ENCODE measurements at places on chromosomes 7 and 10. TPM values are rescaled to one million over a fixed set of nuclear protein-coding genes. Genes with fewer than 3 reads are reported as not detected.

PAPOLB gene
- total RNA-seq: 0.24 TPM

SPDYE9 gene
- not detected for total RNA-seq

CHN2 gene
- total RNA-seq: 11.6 TPM

ST8SIA6 gene
- total RNA-seq: 3.1 TPM

BMPR1A gene
- 75.8 TPM for total RNA-seq

CDC14C gene
- not detected for total RNA-seq

MOGAT3 gene
- total RNA-seq: not detected

NUDT13 gene
- 2.1 TPM for total RNA-seq

- no peak for DNase-seq
Measured at GRCh38 chr7:105810556-105810955, 65.8 kb downstream of the ATXN7L1 start.

DNA sequence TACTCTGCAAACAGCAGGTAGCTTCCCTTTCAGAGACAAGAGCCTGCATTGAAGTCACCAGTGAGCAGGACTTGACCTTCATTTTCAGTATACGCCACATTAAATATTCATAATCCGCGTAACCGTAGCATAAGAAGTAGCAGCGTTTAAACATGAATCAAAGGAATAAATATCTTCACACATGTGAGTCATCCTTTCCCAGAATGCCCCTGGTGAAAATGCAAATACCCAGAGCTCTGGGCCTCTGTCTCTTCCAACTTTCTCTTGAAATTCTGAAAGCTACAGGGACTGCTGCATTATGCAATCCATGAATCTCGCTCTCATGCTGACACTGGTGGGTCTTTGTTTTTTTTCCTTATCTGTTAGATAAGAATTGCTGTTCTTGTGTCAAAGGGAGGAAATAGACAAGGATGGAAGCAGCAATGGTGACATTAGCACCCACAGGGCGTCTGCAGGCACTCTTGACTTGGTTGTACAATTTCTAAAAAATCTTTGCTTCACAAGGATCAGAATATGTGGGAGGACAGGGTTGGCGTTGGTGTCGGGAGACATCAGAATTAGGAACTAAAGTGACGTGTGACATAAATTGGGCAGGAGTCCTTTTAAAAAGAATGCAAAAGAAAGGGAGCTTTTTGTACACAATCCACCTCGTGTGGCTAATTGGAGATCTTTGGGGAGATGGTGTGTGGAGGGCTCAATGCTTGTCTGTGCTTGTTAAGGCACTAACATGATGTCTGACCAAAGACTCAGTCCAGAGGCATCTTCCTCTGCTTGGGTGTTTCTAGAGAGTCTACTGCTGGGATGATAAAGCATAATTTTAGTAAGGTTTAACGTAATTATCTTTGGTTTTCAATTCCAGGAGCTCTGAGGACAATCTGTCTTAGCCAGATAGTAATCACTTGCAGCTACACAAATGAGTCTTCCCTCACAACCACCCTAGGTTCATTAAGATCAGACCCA, 390.3 kb downstream of the KCNMA1 start:
- no peak for DNase-seq

DNA sequence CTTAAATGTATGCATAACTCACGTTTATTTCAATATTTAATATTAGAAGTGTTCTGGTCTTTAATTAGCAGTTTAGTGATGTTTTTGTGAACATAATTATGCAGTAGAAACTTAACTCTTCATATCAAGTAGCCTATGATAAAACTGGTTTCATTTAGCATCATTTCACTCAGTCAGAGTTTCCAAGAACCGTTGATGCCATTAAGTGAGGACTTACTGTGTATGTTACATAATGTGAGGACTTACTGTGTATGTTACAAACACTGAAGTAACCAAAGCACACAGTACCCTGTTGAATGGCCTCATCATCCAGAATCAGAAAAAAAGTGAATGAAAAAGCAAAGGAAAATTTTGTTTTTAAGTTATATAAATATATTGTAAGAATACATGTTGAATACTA, 32.9 kb upstream of the PBLD start:
- DNase-seq: no peak

DNA sequence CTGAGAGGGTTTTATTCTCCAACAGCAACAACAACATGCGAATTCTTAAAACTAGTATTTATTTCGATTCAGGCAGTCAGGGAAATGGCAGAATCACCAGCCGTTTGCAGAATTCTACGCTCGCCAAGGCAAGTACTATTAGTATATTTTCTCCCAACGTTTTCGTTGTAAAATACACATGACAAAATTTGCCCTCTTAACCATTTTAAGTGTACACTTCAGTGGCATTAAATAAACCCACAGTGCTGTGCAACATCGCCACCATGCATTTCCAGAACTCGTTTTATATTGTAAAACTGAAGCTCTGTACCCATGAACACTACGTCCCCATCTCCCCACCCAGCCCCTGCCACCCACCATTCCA, 10.8 kb downstream of the EN2 start:
- no peak for DNase-seq

DNA sequence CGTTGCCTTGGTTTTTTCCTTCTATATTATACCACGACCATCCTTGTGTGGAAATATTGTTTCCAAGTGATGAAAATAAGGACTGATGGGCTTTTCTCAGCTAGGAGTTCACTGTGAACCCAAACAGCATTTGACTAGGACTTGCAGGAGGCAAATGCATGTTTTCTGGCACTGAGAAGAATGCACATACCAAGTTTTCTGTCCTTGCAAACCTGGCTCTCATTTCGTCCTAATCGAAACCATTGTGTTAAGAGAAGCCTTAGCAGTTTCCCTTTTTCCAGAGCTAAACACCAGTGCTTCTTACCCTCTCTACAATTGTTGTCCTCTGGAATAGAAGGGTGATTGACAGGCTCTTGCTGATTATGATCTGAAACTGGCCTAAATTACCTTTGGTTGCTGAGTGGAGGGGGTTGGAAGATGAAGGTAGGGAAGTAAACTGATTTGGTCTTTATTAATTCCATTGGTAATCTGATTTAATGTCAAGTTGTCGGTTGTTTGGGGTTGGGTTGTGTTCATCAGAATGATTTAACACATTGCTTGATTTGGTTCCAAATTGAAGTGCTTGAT, 33.1 kb upstream of the ELMO1 start:
- DNase-seq: no peak

DNA sequence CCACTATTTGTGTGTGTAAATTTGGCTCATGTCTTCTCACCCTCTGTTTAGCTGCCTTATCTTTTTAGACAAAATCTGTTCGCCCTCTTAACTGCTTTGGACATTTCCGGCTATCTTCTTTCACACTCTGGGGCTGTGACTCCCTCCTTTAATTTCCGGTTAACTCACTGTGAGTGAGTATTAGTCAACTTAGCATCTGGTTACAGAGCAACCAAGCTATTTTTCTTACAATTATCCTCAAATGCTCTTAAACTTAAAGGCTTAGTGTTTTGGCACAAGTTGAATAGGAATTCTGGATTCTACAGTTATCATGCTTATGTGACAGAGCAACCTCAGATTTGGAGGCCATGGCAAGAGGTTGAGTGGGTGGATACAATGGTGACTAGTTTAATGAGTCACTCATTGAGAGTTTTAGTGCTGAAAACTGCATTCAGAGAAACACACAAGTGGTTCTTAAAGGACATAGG, 177.6 kb upstream of the SEMA3A start:
- no peak for DNase-seq

- no peak for DNase-seq
Measured at GRCh38 chr10:63157845-63158624, 24.9 kb downstream of the NRBF2 start.

DNA sequence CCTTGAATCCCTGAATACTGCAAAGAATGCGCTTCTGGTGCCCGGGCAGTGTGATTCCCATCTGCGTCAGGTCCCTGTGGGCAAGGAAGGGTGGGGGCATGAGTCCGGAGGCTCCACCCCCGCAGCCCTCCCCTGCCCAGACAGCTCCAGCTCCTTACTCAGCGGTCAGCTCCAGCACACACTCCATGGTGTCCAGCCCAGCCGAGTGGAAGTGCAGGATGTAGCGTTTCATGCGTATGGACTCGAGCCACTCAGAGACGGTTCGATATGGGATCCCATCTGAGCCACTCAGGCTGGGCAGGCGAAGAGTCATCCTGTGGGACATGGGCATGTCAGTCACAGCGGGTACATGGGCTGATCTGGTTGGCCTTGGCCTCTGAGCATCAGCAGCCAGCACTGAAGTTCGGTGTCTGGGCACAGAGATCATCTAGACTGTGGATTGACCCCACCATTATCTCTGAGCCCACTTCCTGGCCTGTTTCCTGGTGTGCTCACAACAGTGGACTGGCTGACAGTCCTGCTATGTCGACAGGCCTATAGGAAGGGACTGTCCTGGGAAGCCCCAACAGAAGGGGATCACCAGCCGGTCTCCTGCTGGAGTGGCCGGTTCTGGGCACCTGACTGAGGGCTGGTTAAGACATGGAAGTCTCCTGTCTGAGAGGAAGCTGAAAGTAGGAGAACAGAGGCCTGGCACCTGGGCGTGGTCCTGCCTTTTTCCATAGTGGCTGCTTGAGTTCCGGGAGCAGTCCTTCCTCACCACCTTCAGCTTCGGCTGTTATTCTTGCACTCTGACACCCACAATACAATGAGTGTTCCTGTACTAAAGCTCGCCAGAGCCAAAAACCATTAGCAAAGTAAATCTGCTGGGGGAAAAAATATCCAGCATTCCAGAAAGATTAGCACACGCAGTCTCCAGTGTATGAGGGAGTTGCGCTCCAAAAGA, 10.6 kb downstream of the ZYX start:
- peak; percentile 95 for DNase-seq

DNA sequence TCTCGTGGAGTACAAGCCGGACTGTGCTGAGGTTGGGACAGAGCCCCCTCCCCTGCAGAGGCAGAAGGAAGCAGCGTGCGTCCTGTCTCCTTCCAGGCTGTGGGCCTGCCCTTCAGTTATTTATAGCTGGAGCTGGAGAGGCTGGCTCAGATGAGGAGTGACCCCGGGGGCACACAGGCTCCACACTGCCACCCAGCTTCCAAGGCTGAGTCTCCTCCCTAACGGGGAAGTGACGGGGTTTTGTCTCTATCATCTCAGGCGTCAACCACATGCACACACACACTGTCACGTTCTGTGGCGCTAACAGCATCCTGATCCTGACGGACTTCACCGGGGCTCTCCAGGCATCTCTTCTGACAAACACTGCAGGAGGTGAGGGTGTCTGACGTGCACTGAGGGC, 25.4 kb downstream of the AMZ1 start:
- DNase-seq: no peak

- no peak for DNase-seq
Measured at GRCh38 chr10:133487085-133487484, 33.3 kb downstream of the SCART1 start.

DNA sequence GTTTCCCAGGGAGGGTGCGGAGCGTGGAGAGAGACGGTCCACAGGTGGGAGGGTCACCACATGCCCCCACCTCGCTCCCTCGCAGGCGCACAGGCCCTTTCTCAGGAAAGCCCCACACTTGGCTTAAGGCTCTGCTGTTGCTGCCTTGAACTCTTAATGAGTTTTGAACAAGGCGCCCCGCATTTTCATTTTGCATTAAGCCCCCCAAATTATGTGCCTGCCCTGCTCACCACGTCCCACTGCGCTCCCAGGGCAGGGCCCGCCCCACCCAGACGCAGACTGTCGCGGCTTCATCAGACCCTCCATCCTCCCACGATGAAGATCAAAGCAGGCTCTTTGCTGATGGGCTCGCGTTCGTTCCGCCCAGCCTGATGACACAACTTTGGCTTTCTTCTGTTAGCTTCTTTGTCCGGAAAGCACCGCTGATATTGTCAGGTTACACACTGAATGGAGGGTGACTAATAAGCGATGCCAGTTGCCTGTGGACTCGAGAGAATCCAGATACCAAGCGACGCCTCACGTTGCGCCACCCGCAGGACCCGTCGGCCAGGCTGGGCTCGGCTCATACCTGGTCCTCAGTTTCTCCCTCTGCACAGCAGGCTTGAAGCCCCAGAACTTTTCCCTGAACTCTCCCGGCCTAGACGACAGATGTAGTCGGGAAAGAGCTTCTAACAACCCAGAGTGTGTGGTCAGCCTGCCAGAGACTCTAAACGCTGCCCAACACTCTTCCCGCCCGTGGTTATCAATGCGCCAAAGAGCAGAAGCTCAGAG, 9.5 kb downstream of the CALML3 start:
- peak; percentile 78 for DNase-seq

GRCh38 chr7:141281311-141281710, 207.4 kb downstream of the TMEM178B start:
- DNase-seq: no peak

- DNase-seq: no peak
Measured at GRCh38 chr7:132051311-132051710, 494.9 kb upstream of the PODXL start.

- no peak for DNase-seq
Measured at GRCh38 chr7:41378156-41378555, 324.7 kb downstream of the INHBA start.

DNA sequence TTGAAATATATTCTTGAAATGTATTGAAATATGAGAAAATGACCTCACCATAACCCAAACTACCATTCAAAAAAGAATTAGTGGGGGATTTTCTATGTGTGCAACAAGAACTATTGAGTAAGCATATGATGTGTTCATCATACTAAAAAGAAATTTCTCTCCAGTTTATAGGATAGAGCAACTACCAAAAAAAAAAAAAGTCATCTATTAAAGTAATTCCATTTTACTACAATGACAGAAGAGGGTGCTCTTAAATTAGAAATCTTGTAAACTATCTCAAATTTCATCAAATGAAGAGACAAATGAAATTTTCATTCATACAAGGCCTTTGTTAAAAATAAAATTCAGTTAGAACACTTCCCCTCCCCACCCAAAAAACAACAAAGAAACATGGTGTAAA, 195.4 kb upstream of the PLXDC2 start:
- no peak for DNase-seq

DNA sequence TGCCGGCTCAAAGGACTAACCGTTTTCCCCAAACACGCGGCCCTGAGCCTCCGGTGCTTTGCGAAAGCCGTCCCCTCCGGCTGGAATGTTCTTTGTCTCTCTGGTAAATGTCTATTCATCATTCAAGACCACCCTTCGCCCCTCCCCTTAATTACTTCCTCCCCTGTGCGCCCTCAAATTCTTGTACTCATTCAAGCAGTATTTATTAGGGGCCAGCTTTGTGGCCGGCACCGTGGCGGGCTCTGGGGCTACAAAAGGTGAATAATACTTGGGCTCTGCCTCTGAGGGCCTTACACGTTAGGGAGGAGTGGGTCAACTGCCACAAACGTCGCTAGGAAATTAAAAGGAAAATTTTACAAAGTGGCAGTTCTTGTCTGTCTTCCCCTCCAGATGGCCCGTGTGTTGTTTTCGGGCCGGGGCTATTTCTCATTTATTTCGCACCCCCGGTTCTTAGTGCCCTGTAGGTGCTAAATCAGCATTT, 1.5 kb upstream of the MEST start:
- no peak for DNase-seq
